GOT3 (cell line): ENCODE measurements at places on chromosomes 1 and 21.

- DNase-seq = no peak
Measured at GRCh38 chr21:26773058-26773457, 72.2 kb downstream of the ADAMTS1 start.

GRCh38 chr1:77341195-77341594, 59.4 kb downstream of the AK5 start:
- no peak for DNase-seq

- no peak for DNase-seq
Measured at GRCh38 chr1:230140221-230141020, 73.4 kb downstream of the GALNT2 start.

- DNase-seq = no peak
Measured at GRCh38 chr1:200724064-200724463, 14.6 kb upstream of the CAMSAP2 start.
